Common myeloid progenitor, CD34-positive (primary cell): ENCODE measurements at places on chromosomes 7 and 10.

DNA sequence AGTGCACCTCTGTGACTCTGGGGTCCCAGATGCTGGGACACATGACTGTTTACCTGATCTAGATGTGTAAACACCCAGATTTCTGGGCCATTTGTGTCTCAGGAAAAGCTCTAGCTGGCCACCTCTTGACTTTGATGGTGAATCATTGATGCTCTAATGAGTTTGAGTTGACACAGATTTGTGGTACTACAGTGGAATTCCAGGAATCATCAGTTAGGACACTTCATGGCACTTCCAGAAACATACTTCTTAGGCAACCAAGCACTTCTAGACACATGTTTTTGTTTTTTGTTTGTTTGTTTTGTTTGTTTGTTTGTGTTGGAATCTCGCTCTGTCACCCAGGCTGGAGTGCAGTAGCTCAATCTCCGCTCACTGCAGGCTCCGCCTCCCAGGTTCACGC, 302.2 kb upstream of the ZMIZ1 start:
- no peak for DNase-seq

- no peak for DNase-seq
Observed at GRCh38 chr7:106658316-106659165, 2.4 kb downstream of the CCDC71L start.

- no peak for DNase-seq
Observed at GRCh38 chr7:101828301-101829020, 11.0 kb downstream of the CUX1 start.

DNA sequence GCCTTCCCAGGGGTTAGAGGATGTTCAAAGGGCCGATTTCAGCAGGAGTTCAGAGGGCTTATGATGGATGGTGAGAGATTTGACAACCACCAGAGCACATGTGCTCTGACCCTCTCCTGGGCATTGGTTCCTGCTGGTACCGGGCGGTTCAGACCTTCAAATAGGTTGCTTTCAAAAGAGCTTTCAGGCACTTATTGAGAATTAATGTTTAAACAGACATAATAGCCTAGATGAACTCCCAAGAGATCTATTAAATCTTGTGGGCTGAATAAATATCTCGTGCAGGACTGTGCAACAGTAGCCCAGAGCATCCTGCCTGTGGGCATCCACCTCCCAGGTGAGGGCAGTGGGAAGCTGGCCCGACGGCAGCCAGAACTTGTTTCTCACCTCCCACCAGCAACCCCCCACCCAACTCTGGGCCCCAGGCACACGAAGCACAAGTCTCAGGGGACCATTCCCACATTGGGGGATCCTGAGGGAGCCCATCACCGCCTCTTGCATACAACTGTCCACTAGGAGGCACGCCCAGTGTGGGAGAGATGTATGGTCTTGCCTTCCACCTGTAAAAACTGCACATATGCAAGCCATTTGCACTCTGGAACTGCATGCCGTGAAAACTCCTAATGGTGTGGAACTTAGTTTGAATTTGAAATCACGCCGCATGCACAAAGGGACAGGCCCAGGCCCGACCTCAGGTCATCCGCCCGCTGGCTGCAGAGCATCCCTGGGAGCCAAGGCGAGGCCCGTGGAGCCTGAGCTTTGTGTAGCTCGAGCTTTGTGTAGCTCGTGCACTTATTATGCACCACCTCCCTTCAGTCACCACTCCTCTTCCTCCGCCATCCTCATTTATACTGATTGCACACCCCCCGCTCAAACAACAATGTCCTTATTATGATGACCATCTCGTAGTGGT, 147.8 kb downstream of the ADCY1 start:
- DNase-seq = no peak

- no peak for DNase-seq
Observed at GRCh38 chr10:113283189-113283588, 269.7 kb upstream of the HABP2 start.
